GM13977 (cell line): ENCODE measurements at places on chromosomes 16 and 17.

- DNase-seq: no peak
Measured at GRCh38 chr16:31130336-31130891, 5.1 kb downstream of the PRSS8 start.

DNA sequence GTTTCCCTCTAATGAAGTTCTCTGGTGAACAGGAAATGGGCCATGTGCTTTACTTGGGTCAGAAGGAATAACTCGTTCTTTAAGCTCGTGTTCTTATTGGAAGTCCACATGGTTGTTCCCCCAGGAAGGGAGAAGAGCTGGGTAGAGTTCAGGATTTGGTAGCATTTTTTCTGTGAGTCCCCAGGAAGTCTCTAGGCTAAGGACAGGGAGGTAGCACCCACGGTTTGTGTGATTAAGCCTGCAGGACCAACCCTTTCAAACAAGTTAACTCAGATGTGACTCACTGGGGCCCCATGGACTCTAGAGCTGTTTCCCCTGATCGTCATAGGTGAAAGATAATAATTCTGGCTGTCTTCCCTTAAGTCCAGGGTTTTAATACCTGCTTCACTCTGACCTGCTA, 16.4 kb downstream of the SAP30BP start:
- no peak for DNase-seq

DNA sequence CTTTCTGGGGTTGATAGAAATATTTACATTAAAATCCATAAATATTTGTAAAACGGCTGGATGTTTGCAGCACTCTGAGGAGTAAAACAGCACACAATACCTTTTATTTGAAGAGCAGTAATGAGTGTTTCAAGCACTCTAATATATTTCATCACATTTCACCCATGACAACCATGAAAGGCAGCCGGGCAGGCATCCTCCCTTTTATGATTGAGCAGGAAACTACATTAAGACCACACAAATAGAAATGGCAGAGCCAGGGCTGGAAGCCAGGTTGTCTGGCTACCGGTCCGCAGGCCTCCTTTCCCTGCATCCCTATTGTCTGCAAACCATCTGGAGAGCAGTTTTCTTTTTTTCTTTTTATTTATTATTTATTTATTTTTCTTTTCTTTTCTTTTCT, 23.1 kb upstream of the GPRC5C start:
- no peak for DNase-seq

DNA sequence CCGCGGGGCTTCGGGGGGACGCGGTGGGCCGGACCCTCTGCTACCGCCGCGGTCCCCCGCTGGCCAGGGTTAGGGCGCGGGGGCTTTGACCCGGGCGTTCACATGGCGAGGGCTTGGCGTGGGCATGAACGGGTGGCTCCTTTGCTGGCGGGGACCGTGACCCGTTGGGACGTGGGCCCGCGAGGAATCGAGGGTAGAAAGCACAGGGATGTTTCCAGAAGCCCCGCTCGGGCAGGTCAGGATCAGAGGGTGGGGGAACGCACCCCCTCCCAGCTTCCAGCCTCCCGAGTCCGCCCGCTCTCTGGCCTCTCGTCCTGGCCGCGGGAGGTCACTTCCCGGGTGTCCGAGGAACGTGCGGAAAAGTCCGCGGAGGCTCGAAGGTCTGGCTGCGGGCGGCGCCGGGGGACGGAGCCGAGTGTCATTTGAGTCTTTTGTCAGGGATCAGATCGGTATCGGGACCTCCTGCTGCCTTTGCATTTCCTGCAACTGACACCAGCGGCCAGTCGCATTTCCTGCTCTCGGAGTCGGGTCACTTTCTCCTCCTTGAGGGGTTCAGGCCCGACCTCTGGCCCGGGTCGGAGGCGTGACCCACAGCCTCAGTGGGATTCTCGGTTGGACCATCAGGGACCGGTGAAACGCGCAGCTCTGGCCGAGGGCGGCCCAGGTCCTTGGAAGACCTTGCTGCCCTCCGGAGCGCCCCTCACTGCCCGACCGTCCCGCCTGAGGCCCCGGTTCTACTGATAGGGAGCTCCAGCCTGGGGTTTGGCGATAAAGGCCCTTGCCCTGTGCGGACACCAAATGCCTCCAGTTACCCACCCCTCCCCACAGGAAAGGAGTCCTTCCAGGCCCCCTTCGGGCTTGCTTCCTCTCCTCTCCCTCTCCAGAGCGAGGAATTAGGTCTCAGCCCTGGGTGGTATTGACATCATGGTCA, 702 bp upstream of the WNT3 start:
- peak; percentile 72 for DNase-seq

DNA sequence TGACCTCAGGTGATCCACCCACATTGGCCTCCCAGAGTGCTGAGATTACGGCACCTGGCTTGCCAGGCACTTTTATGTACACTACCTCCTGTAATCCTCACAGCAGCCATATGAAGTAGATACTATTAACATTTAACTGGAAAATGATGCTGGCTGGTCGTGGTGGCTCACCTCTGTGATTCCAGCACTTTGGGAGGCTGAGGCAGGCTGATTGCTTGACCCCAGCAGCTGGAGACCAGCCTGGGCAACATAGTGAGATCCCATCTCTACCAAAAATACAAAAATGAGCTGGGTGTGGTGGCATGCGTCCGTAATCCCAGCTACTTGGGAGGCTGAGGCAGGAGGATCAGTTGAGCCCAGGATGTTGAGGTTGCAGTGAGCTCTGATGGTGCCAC, 2.0 kb upstream of the MAPK3 start:
- DNase-seq: no peak

- DNase-seq: no peak
Measured at GRCh38 chr16:19908921-19909320, 24.3 kb upstream of the GPRC5B start.

GRCh38 chr16:15822957-15823356, 33.9 kb downstream of the MYH11 start:
- DNase-seq: no peak

DNA sequence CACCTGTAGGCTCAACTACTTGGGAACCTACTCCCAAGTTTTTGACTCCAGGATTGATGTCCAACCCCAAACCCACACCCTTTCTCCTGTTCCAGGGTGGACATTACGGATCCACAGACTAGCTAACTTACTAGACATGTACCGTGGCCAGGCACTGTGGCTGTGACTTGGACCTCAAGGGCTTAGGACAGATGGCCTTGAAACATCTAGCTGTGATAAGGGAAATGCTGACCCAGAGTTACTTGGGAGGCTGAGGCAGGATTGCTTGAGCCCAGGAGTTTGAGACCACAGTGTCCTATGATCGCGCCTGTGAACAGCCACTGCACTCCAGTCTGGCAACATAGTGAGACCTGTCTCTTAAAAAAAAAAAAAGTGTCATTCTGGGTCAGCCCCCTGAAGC, 4.2 kb downstream of the STARD3 start:
- DNase-seq: no peak

- DNase-seq: no peak
Measured at GRCh38 chr16:47299587-47299986, 155.8 kb upstream of the NETO2 start.

DNA sequence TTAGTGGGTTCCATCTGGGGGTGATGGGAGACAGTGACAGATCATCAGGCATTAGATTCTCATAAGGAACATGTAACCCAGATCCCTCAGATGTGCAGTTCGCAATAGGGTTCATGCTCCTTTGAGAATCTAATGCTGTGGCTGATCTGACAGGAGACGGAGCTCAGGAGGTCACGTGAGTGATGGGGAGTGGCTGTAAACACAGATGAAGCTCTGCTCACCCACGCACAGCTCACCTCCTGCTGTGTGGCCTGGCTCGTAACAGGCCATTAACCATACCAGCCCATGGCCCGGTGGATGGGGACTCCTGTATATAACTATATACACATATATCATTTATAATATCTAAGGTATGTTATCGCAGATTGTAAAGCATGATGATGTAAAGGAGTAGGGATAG, 214.2 kb downstream of the MAF start:
- no peak for DNase-seq

DNA sequence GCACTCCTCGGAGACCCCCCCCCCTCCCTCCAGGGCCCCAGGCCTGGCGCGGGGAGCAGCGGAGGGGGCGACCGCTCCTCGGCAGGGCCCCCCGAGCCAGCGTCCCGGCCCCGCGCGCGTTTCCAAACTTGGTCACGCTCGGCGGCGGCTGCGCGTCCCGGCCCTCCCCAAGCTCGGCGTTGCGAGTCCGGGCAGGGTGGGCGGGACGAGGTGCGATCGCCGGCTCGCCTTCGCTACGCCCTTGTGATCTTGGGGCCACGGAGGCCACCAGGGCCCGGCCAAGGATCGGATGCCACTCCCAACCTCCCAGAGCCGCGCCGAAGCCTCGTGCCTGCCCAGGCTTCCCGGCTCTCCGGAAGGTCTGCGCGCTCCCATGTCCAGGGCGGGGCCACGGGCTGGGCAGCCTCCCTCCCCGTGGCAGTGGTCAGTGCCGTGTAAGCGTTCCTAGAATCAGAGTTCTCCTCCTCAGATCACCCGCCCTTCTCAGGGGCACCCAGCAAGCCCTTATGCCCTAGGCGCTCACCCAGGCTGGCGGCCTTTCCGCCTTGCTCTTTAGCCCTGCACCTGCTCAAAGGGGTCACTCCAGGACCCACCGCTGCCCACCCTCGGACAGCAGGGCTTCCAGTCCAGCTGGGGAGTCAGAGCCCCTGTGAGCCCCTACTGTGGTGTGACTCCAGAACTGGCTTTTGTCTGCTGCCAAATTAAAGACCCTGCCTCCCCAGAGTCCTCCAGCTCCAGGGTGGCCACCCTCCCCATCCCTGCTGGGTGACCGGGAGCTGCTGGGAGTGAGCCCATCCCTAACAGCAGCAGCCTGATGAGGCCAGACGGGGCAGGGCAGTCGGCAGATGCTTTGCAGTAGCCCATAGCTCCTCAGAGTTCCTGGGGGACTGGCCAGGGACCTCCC, 12.2 kb upstream of the MRPS23 start:
- peak; percentile 42 for DNase-seq

DNA sequence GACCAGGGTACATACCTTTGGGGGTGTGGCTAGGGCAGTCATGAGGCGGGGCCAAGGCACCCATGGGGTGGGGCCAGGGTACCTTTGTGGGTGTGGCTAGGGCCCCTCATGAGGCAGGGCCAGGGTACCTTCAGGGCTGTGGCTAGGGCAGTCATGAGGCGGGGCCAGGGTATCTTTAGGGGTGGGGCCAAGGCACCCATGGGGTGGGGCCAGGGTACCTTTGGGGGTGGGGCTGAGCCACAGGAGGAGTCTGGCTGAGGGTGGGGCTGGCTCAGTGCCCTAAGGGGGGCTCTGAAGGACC, 3.5 kb downstream of the GNG13 start:
- DNase-seq: peak; percentile 66

DNA sequence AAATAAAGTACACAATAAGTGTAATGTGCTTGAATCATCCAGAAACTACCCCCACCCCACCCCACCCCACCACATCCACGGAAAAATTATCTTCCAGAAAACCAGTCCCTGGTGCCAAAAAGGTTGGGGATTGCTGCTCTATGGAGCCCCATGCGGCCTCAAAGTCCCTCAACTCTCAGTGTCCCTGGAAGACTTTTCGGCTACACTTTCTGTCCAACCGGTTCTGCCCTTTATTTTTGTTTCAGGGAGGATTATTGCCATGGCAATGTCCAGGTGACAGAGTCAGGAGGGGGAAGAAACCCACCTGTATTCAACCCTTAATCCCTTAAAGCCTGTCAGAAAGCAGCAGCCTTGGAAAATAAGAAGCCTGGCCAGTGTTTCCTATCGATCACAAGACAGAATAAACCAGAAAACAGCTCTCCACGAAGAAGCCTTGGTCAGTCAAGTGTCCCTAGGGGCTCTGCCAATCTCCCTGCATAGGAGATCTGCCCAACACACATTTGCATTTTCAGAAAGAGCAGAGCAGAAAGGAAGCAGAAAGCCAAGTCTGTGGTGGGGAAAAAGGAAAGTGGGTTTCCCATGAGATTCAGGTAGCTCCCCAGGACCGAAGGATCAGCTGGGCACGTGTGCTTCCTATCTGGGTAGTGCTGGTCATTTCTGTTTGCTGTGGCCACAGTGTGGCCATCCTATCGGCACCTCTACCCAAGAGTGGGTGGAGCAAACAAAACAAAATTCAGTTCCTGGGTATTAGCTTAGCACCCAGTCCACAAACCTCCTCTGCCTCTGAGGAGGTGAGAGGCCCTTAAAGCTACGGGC, 342.7 kb downstream of the SOX9 start:
- no peak for DNase-seq

DNA sequence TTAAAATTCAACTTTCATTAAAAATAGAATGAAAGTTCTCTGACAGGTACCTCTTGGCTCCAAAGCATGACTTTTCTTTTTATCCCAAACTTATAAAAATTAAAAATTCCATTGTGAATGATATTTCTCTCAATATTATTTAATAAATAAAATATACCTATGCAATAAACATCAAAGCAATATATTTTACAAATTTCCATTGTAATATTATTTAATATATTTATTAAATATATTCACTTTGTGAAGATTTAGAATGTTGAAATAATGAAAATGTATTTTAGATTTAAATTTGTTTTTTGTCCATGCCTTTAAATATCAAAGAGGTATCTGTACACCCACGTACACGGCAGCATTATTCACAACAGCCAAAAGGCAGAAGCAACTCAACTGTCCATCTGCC, 147.8 kb downstream of the CEP112 start:
- DNase-seq: no peak

DNA sequence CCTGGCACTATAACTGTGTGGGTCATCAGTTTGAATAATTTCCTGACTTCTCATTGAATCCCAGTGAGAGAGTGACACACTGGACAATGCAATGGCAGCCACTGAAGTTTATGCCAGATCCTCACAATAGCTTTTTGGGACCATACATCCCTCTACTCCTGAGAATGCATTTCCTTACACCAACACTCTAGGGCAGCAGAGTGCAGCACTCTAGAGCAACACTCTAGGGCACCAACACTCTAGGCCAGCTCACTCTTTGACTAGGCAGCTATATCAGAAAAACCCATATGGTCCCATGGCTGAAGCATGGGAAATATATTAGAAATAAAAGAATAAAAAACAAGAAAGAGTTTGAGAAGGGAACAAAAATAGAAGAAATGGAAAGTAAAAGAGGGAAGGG, 309.2 kb downstream of the MAP2K6 start:
- DNase-seq: no peak
